ENCODE measurements at places on chromosomes 7 and 10.

DNA sequence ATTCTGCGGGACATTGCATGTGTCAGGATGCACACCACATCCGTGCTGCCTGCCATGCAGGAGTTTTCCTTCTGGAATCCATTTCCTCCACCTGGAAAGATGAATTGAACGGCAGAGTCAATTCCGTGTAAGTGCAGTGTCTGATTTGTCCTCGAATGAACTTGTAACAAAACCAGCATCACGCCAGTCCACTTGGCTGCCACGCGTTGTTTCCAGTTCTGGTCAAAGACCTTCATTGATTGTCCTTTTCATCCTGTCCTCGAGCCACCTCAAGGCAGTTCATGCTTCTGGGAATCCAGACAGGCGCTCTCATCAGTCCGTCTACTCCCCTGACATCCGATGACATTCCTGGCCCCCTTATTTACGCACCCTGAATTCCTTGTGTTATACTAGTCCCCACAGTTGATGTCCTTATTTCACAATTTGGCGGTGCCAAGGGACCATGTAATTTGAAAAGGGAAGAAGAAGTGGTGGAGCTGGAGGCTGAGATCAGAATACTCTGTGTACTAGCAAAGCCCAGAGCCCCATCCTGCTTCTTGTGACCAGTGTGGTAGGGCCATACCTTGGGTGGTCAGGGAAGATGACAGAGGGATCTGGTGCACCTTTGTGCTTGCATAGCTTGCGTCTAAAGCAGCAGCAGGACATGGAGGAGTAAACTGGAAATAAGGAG is 502.2 kb downstream of the PLXNA4 start:
- no peak for DNase-seq

DNA sequence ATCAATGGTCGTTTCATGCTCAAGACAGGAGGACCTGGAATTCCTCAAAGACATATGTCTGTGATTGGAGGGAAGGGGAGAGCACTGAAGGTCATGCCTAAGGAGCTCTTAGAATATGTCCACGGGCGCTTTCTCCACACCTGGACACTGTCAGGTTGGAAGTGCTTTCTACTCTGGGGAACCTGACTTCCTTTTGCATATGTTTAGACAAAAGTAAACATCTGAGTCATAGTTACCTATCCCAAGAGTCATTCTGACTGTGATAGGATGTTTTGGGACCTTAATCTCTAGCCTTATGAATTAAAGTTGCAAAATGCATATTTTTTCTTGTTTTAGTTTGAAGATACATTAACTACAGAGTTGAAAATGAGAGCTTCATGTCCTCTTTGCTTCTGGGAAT is 251.7 kb downstream of the KLF6 start:
- DNase-seq = no peak

DNA sequence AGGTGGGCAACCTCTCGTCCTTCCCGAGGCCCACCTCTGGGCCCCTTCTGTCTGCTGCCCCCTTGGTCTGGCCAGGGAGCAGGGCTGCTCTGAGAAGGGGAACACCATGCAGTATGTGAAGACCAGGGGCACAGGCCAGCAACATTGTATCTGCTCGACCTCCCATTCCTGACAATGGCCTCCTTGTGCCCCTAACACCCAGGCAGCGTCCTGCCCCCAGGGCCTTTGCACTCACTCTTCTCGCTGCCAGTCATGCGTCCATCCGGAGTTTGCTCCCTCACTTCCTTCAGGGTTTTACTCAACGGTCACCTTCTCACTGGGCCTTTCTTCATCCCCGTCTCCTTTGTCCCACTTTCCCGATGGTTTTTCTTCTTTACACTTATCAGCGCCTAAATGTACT is 232.9 kb upstream of the GRB10 start:
- no peak for DNase-seq

- no peak for DNase-seq
These were observed 52.0 kb downstream of the JAKMIP3 start for GRCh38 chr10:132117636-132118190.

DNA sequence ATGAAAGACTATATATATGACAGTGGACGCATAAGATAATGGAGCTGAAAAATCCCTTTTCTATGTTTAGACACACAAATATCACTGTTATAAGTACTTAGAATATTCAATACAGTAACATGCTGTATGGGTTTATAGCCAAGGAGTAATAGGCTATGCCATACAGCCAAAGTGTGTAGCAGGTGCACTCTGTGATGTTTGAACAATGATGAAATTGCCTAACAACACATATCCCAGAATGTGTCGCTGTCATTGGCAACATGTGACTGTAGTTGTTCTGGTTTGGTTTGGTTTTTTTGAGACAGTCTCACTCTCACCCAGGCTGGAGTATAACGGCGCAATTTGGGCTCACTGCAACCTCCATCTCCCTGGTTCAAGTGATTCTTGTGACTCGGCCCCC is 26.1 kb downstream of the NOM1 start:
- no peak for DNase-seq

DNA sequence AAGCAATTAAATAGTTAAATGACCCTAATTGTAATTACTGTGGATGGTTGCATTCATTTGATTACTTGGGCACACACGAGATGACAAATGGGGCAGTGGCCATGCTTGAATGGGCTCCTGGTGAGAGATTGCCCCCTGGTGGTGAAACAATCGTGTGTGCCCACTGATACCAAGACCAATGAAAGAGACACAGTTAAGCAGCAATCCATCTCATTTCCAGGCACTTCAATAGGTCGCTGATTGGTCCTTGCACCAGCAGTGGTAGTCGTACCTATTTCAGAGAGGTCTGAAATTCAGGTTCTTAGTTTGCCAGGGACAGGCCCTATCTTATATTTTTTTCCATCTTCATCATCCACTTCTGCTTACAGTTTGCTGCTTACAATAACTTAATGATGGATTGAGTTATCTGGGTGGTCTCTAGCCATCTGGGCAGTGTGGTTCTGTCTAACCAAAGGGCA is 8.3 kb downstream of the PCBD1 start:
- peak; percentile 76 for DNase-seq

DNA sequence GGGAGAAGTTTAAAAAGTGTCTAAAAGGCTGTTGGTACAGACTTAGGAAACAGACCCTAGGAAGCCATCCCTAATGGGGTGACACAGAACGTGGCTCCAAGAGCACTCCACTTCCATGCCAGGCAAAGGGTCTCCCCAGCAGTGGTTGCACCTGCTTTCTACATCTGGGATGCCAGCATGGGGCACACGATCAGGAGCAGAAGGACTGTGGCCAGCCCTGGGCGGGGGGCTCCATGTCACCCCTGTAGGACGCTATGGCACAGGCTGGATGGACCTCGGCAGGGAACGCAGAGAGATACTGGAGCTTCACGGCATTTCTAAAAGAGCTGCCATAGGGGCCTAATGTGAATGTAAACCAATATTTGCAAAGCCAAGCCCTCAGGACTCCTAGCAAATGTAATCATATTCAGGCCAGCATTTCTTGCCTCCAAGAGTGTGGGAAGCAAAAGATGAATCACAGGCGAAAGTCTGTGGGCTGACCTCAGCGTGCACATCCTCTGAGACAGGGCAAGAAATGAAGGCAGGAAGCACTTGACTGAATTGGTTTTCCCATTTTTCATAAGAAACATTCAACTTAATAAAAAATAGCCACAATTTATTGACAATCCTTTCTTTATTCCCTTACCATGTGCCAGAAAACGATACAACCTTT is 93.9 kb downstream of the ATXN7L1 start:
- DNase-seq = no peak

DNA sequence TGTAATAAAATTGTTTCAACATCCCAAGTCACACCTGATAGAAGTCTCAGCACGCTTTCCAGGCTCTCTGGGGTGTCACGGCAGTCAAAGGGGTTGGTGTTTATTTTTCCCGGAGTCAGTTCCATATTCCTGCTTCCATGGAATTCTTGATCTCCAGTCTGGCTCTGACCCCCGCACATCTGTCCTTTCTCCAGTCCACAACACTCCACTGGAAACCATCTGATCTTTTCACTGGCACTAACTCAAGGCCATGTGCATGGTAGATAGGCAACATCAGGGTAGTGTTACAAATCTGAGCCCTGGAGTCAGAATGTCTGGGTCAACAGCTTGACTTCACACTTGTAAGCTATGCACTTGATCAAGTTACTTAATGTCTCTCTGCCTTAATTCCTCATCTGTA is 176.2 kb downstream of the WDR11 start:
- DNase-seq = no peak

DNA sequence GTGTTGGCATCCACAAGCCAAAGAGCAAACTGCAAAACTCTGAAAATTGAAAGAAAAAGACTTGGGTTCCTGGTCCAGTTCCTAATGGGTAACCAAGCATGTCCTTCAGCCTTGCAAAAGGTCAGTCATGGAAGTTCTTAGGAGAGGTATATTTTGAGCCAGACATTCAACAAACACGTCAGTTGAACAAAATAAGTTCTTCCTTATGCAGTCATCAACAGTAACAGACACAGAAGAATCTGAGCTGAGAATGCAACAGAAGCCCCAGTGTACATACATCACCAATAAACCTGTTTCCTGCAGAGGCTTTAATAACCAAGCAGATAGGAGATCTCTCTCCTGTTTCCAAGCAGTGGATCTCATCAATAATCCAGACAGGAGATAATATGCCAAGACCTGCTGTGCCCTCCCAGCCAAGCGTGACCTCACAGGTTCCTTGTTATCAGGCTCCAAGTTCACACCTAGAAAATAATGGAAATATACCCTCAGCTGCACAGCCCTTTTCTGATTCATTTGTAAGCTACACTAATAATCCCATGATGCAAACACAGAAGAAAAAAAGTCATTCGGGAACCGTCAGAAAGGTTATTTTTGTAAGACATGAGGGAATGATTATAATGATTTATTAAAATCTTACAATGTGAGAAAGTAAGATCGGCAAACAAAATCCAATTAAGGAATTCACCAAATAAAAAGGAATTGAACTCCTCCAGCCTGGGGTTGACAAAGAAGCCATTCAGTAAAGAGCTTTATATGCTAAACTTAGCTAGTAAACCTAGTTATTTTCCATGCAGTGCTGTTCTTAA is 90.7 kb downstream of the DGKI start:
- no peak for DNase-seq

DNA sequence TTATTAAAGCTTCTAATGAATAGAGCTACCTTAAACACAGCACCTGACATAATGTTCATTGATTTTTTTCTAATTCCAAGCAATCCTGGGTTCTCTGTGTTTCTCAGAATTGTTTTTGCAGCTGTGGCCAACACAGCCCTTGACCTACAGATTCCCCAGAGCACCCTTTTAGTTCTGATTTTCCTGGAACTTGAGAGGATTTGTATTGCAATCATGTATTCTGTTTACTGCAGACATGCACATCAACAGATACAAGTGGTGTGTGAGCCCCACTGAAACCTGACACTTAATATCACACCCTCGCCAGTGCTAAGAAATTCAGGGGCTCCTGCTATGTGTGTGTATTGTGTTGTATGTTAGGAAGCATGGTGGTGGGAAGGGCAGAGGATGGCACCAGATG is 344.2 kb upstream of the POM121L12 start:
- no peak for DNase-seq

DNA sequence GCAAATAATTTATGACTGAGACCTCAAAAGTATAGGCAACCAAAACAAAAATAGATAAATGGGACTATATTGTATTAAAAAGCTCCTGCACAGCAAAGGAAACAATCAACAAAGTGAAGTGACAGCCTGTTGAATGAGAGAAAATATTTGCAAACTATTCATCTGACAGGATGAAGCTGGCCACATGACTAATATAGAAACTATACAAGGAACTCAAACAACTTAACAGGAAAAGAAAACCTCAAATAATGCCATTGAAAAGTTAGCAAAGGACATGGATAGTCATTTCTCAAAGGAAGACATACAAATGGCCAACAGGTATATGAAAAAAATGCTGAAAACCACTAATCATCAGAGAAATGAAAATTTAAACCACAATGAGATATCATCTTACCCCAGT is 245.1 kb downstream of the STK31 start:
- DNase-seq = no peak

- no peak for DNase-seq
These were observed 233.6 kb upstream of the CCDC6 start for GRCh38 chr10:60139798-60140566.

GRCh38 chr7:5332579-5332978 is 49.8 kb downstream of the SLC29A4 start:
- no peak for DNase-seq

DNA sequence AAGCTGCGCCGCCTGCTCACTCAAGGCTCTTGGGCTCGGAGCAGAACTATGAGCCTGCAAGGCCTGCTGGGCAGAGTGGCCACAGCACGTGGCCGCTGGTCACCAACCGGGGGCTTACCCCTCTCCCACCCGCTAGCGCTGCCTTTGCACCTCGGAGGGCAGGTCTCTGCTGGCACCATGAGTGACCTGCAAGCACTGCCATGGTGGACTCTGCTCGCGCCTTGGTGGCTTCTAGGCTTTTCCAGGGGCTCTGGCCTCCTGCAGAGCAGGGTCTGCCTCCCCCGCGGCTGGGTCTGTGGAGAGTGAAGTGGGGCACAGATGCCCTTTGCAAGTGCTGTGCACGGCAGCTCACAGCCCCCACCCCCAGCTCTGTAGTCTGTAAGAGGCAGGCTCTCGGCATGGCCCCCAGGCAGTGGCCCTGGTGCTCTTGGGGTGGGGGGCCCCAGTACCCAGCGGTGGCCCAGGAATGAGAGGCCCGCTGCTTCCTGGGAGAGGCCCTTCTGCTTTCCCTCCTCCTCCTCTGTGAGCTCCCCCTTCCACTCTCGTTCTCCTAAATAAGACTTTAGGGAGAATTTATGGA is 119.6 kb downstream of the INPP5A start:
- no peak for DNase-seq

DNA sequence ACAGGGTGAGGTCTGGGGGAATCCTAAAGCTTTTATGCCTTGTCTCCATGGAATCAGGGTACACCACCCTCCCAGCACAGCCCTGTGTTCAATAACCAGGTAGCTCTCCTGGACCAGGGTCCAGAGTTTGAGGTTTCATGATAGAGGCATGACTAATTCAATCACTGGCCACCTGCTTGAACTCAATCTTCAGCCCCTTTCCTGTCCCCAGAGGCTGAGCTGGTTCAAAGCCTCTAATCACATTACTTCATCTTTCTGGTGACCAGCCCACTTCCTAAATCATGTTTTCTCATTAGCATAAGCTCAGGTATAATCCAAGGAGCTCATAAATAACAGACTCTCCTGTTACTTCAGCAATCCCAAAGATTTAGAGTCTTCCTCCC is 20.5 kb downstream of the CRPPA start:
- no peak for DNase-seq

GRCh38 chr7:37446371-37446770 is 2.3 kb downstream of the ELMO1 start:
- no peak for DNase-seq

Data from stimulated activated naive CD4-positive, alpha-beta T cell (primary cell).